MCF 10A (cell line): ENCODE measurements at places on chromosomes 3 and 15. TPM values are rescaled to one million over a fixed set of nuclear protein-coding genes. Genes with fewer than 3 reads are reported as not detected.

CADPS gene
- not detected in 2 replicates for total RNA-seq

GRCh38 chr3:128335621-128336296 lies 130.9 kb downstream of the DNAJB8 start:
- no peak for DNase-seq

- DNase-seq, result no peak
These were observed 11.4 kb upstream of the OCA2 start for GRCh38 chr15:28110481-28110881.

- DNase-seq, result no peak
These were observed 375.9 kb downstream of the RSL24D1 start for GRCh38 chr15:54820811-54821210.

GRCh38 chr3:172461530-172462138 lies 13.4 kb upstream of the GHSR start:
- peak; percentile 59 for DNase-seq
